ENCODE measurements at places on chromosomes 5 and 9.

GRCh38 chr5:160507221-160507721 lies 85.6 kb downstream of the PTTG1 start:
- H3K36me3 ChIP-seq = no peaks in the 10 kb centered on the region
- H3K27me3 ChIP-seq = peaks cover 2% of the 10 kb centered on the region
- H3K27ac ChIP-seq = no peak overlapping the region
- H3K4me3 ChIP-seq = no peak overlapping the region

- no peak for DNase-seq
- H3K27ac ChIP-seq = no peak overlapping the region
- H3K4me3 ChIP-seq = no peak overlapping the region
- H3K36me3 ChIP-seq = no peaks in the 10 kb centered on the region
- H3K4me1 ChIP-seq = peaks cover 6% of the 10 kb centered on the region
These were observed 227.8 kb upstream of the MAP3K1 start for GRCh38 chr5:56587381-56588130.

DNA sequence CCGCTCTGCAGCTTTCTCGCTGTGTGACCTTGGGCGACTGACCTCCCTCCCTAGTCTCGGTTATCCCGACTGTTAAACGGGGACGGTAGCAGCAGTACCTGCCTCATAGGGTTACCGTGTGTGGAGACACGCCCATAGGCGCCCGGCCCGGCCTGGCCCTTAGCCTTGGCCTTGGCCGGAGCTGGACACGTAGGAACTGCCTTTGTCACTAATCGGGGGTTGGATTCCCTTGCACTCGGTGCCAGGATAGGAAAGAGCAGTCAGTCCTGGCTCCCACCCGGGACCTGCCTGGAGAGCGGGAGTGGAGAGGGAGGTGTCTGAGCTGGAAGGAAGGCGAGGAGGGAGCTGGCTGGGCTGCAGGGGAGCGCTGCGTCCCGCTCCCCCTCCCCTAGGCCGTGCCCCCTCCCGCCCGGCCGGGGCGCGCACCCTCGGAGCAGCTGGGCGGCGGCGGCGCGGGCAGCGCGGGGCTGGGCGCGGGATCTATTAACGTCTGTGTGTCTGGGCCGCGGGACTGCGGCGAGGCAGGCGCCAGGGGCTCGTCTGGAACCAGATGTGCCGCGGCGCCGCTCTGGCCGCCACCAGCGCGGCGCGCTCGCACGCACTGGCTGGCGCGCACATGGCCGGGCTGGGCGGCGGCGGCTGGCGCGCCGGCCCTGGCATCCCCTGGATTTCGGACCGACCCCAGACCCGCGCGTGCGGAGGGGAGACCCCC lies 31.7 kb downstream of the PRRX2 start:
- no peaks in the 10 kb centered on the region for H3K36me3 ChIP-seq
- no peak for DNase-seq
- peaks cover 14% of the 10 kb centered on the region for H3K27me3 ChIP-seq
- peak overlapping the region; percentile 56 for H3K27ac ChIP-seq

DNA sequence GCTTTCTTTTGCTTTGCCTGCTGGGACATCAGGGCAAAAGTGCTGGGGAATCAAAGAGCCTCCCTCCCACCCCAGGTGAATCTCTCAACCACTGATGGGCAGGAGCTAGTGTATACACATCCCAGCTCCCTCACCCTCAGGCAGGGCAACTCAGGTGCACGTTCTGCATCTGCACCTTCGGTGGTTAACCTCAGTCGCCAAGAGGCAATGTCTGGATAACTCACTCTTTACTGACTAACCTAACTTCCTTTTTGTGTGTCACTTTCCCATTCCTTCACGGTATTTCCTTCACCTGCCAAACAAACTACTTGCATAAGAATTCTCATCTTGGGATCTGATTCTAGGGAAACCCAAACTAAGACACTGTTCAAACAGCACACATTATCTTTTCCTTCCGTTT lies 26.3 kb downstream of the CNTFR start:
- H3K27me3 ChIP-seq = peaks cover 33% of the 10 kb centered on the region
- no peak for DNase-seq
- no peak overlapping the region for H3K4me3 ChIP-seq
- no peaks in the 10 kb centered on the region for H3K36me3 ChIP-seq

- no peaks in the 10 kb centered on the region for H3K36me3 ChIP-seq
- DNase-seq = no peak
- H3K27me3 ChIP-seq = no peaks in the 10 kb centered on the region
These were observed 262.1 kb downstream of the CRB2 start for GRCh38 chr9:123617952-123618678.

GRCh38 chr9:102000956-102001355 lies 262.5 kb upstream of the GRIN3A start:
- H3K4me1 ChIP-seq = no peaks in the 10 kb centered on the region
- DNase-seq = no peak
- no peaks in the 10 kb centered on the region for H3K36me3 ChIP-seq
- no peak overlapping the region for H3K4me3 ChIP-seq
- no peaks in the 10 kb centered on the region for H3K27me3 ChIP-seq

- no peaks in the 10 kb centered on the region for H3K4me1 ChIP-seq
- H3K4me3 ChIP-seq = no peak overlapping the region
These were observed 30.0 kb upstream of the FGD3 start for GRCh38 chr9:92917176-92917800.

DNA sequence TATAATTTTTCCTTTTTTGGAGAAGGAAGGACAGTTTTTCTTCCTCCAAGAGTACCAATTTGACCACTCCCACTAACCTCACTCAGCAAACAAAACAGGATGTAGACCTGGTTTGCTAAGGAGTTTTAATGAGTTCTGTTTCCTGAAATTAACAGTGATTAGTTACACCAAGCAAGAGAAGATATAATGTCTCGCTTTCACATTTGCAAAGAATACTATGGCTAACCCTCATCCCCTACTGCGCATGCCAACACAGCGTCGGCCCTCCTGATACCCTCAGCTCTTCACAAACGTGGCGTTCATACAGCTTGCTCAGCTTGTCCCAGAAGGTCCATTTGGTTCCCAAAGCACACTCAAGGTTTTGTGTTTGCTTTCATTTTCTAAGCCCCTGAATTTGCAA lies 41.9 kb upstream of the IPPK start:
- peaks cover 10% of the 10 kb centered on the region for H3K36me3 ChIP-seq
- no peaks in the 10 kb centered on the region for H3K27me3 ChIP-seq
- peaks cover 17% of the 10 kb centered on the region for H3K4me1 ChIP-seq
- H3K4me3 ChIP-seq = no peak overlapping the region
- H3K27ac ChIP-seq = no peak overlapping the region

GRCh38 chr9:116409129-116409528 lies 255.5 kb downstream of the PAPPA start:
- H3K4me3 ChIP-seq = no peak overlapping the region
- H3K36me3 ChIP-seq = no peaks in the 10 kb centered on the region
- DNase-seq = no peak
- H3K27me3 ChIP-seq = no peaks in the 10 kb centered on the region
- no peaks in the 10 kb centered on the region for H3K4me1 ChIP-seq
- H3K27ac ChIP-seq = no peak overlapping the region

- no peak overlapping the region for H3K4me3 ChIP-seq
- no peak overlapping the region for H3K27ac ChIP-seq
- no peak for DNase-seq
- H3K27me3 ChIP-seq = no peaks in the 10 kb centered on the region
These were observed 3.0 kb upstream of the ITGA1 start for GRCh38 chr5:52784737-52785136.

DNA sequence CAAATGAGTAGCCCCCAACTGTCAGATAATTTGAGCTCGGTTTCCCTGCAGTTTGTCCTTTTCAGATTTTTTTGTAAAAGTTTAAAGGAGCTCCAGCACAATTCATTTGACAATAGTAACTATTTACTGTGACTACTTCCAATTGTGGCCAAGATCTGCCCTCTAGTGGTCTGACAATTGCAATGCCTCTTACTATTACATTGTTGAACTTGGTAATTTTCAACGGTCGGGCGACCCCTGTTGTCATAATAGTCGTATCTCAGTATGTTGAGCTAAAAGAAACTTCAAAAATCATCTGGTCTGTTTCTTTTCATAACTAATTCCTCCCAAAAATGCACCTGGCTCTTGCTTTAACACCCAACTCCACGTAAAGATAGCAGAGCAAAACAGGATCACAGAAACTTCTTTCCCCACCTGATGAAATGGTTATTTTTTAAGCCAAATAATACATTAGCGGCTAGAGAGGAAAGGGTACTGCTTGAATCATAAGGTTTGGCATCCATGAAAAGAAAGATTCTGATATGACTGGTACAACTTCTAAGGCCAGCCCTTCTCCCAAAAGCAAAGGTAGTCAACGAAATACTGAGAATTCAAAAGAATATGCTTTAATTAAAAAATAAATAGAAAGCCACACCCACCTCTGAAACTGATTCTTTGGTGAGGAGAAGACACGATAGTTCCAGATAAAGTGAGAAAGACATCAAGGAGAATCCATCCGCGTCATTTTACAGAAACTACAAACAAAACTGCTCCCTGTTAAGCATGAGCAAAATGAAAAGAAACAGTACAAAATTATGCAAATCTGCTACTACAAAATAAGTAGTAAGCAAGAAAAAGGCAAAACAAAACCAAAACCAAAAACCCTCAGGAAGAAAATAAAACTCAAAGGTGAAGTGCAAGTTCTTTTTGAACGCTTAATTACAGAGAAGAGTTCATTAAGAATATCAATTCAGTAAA lies 76.9 kb upstream of the HTR4 start:
- H3K36me3 ChIP-seq = no peaks in the 10 kb centered on the region
- DNase-seq = peak; percentile 89
- peaks cover 23% of the 10 kb centered on the region for H3K4me1 ChIP-seq
- no peak overlapping the region for H3K4me3 ChIP-seq

- no peak for DNase-seq
- no peak overlapping the region for H3K4me3 ChIP-seq
- peaks cover 1% of the 10 kb centered on the region for H3K4me1 ChIP-seq
- peaks cover 16% of the 10 kb centered on the region for H3K27me3 ChIP-seq
These were observed 6.6 kb upstream of the KCNN2 start for GRCh38 chr5:114355086-114355830.

DNA sequence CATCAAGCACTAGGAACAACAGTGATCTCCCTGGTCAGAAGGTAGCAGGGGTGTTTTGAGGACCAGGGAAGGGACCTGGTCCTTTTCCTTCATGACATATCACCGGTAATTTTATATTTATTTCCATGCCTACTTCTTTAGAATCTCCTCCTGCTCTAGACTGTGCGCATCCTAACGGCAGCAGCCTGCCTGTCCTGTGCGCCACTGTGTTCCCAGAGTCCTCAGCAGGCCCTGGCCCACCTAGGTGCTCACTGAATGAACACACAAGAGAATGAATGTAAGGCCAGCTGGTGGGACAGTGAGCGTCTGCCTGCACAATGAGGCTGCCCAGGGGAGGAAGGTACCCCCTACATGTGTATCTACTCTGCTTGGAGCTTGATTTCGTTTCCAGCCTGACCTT lies 51.5 kb downstream of the C5orf15 start:
- H3K27ac ChIP-seq = no peak overlapping the region
- no peak for DNase-seq
- no peaks in the 10 kb centered on the region for H3K36me3 ChIP-seq
- H3K4me3 ChIP-seq = no peak overlapping the region
- no peaks in the 10 kb centered on the region for H3K4me1 ChIP-seq

DNA sequence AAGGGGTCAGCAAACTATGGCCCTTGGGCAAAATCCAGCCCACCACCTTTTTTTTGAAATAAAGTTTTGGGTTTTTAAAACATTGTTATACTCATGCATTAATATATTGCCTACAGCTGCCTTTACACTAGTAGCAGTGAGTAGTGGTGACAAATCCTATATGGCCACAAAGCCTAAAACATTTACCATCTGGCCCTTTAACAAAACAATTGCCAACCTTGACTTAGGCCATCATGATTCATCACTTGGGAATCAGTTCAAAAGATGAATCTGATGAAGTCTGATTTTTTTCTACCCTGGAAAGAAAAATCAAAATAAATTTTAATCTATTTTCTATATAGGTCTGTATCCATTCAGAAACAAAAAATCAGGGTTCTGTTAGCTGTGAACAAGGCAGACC lies 484.9 kb downstream of the BNC2 start:
- no peaks in the 10 kb centered on the region for H3K4me1 ChIP-seq
- H3K27ac ChIP-seq = no peak overlapping the region
- H3K4me3 ChIP-seq = no peak overlapping the region

GRCh38 chr5:141084487-141084989 lies 9.9 kb upstream of the PCDHB2 start:
- no peaks in the 10 kb centered on the region for H3K4me1 ChIP-seq
- no peaks in the 10 kb centered on the region for H3K36me3 ChIP-seq
- H3K27ac ChIP-seq = no peak overlapping the region
- H3K27me3 ChIP-seq = no peaks in the 10 kb centered on the region

- no peaks in the 10 kb centered on the region for H3K27me3 ChIP-seq
- H3K27ac ChIP-seq = no peak overlapping the region
- no peaks in the 10 kb centered on the region for H3K36me3 ChIP-seq
- no peaks in the 10 kb centered on the region for H3K4me1 ChIP-seq
- no peak overlapping the region for H3K4me3 ChIP-seq
These were observed 55.9 kb upstream of the RNU6ATAC start for GRCh38 chr9:134220311-134220710.

DNA sequence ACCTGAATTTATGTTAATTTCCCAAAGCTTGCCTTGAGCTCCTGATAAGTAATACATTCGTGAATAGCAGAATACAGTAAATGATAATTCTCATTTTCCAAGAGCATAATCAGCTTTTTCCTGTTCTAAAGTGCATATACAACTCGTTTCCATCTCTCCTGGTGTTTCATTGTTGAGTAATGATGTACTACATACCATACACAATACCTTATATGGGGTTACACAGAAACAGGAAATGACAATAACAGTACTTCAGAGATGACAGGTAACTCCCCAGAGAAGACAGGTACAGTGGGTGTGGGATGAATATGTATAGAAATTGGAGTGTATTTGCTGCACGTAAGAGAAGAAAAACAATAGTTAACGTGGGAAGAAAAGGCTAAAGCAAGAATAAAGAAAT lies 287.1 kb downstream of the TENT4A start:
- H3K36me3 ChIP-seq = no peaks in the 10 kb centered on the region
- H3K27me3 ChIP-seq = no peaks in the 10 kb centered on the region
- DNase-seq = no peak

DNA sequence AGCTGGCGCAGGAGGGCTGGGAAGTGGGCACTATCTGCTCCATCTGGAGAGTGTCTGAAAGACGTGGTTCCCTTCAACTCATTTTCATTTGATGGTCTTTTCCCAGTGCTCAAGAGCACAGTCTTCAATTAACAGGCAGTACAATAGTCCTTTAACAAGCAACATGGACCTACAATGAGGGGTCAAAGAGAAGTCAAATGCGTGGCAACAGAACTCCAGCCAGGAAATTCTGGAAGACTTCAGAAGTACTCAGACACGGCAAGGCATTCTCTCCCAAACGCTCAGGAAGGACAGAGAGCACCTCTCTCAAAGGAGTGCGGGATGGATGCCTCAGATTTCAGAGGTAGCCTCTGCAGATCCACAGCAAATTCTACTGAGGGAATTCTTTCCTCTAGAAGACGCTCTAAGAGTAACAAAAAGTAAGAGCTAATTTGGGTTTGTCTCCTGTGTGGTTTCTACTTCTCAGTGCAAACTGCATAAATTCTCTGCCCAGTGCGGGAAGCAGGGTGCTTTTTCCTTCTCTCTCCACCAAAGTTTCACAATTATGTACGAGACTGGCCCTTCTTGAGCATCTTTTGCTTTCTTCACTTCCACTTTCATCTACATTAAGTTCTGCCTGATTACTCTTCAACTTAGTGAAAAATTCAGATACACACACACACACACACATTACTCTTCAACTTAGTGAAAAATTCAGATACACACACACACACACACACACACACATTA lies 56.4 kb downstream of the LHFPL2 start:
- DNase-seq = peak; percentile 56
- H3K4me1 ChIP-seq = peaks cover 52% of the 10 kb centered on the region

- no peak overlapping the region for H3K4me3 ChIP-seq
- H3K4me1 ChIP-seq = no peaks in the 10 kb centered on the region
- H3K27me3 ChIP-seq = no peaks in the 10 kb centered on the region
These were observed 27.2 kb downstream of the PSD2 start for GRCh38 chr5:139822553-139823425.
